NCI-H187 treated with DMSO at 0.1 percent for 48 hours (cell line): ENCODE measurements at places on chromosomes 11 and 22.

GRCh38 chr11:61294717-61295595 is at the start of gene VWCE:
Gene VWCE, minus strand, starts transcription at chr11:61295316. Its CDS starts 279 bp downstream, at chr11:61295037.
- no peak for DNase-seq

GRCh38 chr22:38481162-38481870 is 13.4 kb downstream of the KDELR3 start:
- no peak for DNase-seq

DNA sequence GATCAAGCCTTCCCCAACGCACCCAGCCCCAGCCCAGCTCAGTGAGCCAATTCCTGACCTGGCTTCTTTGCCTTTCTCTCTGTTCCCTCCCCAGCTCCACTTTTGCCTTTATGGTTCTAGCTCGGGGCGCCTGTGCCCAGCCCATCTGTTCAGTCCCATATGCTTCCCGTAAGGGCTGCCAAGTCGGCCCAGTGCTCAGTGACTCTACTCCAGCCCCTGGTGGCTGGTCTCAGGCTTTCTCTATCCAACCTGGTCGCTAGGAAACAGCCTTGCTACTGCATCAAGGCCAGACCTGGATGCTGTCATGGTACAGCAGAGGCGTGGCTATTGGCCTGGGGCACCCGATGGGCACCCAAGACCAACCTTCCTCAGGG is 178.0 kb downstream of the DSCAML1 start:
- DNase-seq, result no peak

GRCh38 chr11:72579816-72580641 is 94.2 kb downstream of the PDE2A start:
- no peak for DNase-seq
